ENCODE measurements at places on chromosomes 7 and 10. TPM values are rescaled to one million over a fixed set of nuclear protein-coding genes. Genes with fewer than 3 reads are reported as not detected.

DNA sequence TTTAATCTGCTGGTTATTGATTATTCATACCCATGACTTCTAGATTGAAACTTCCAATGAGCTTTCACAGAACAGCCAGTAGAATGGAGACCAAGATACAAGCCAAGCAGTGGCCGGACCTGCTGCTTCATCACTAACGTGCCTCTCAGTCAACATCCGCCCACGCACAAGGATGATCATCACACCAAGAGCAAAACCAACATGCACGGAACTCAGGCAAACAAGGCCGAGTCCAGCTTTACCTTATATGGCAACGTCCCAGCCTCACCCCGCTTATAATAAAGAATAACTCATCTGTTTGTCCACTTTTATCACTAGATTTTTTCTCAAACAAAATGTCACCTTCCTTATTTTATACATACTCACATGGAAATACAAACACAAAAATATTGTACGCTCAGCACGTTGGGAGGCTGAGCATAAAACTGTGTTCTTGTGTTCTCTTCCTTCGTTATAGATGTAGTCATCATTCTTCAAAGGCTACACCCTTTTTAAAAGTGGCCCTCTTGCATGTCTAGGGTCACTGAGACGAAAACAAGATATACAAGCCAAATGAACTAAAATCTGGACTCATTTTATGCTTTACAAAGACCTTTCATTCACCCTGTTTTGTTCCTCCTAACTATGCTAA lies 122.7 kb downstream of the SFMBT2 start:
- DNase-seq = no peak

DNA sequence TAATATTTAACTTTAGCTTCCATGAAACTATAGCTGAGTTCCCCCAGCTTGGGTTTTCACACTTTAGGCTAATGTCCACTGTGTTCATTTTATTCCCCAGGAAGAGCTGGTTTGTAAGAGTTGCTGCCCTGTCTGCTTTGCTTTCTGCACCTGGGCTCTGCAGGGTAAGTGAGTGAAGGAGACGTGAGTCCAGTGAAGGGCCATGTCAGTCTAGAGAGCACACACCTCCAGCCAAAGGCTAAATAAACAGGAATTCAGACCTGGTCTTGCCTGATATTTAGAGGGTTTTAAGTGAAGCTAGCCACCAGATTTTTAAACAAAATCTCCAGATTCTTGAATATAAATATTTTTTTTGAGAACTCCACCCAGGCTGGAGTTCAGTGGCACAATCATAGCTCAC lies 24.5 kb upstream of the FZD1 start:
- DNase-seq = no peak

DNA sequence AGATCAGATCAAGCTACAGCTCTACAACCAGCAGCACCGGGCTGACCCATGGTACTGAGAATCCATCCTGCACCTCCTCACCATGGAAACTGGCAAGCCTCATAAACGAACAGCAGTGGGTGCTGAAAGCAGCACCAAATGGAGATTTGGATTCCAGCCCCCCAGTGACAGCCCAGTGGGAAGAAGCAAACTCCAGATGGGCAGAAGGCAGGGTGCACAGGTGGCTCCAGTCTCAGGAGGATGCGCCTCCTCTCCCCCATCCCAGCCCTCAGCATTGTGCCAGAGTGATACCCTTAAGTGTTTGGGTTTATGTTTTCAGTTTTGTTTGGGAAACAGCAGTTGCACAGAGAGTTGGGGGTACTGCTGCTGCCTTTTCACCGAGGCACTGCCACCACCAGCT lies 20.6 kb upstream of the SMO start:
- DNase-seq = no peak

GRCh38 chr7:130337410-130337971 lies 7.1 kb upstream of the CPA5 start:
- DNase-seq = no peak

DNA sequence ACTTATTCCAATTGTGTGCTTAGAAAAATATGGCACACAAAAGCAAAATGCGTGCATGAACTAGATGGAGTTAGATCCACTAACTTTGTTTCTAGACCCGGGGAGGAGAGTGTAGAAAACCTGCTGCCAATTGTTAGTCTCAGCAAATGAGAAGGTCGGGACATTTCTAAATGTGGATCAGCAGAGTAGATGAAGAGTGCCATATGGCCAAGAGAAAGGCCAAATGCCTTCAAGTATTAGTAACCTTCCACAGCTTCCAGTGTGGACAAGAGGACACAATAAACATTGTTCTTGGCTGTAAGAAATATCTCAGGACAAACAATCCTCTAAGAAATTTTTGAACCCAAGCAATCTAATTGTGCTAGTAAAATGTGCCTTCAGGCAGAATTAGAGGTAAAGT lies 690.3 kb downstream of the REEP3 start:
- no peak for DNase-seq

GRCh38 chr10:95791425-95791979 lies 35.5 kb downstream of the ENTPD1 start:
- DNase-seq = no peak

MAGI2 gene
- total RNA-seq = 7.5 TPM

ST8SIA6 gene
- total RNA-seq = 7.5 TPM

MGAM2 gene
- total RNA-seq = 4.6 TPM

SVIL gene
- 103 TPM for total RNA-seq

Data from left lung (tissue), 14 donors.